ENCODE measurements at places on chromosomes 2 and 18. TPM values are rescaled to one million over a fixed set of nuclear protein-coding genes. Genes with fewer than 3 reads are reported as not detected.

Gene GPR39
- total RNA-seq: 0.50 TPM

Gene PELI1
- total RNA-seq: 65.1 TPM

DNA sequence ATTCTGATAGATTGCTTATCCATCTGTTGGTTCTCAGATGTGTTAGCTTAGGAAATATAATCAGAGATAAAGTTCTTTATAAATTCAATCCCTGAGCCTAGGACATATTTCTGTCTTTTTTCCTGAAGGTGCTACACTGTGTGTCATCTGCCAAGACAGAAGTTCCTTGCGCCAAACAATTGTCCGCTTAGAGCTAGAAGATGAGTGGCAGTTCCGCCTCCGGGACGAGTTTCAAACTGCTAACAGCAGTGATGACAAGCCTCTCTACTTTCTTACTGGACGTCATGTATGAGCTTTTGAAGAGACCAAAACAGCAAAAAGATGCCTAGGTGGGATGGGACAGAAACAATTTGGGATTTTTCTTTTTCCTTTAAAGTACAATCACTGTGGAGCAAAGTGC, 78.0 kb downstream of the ESCO1 start:
- H3K36me3 ChIP-seq: peaks cover 39% of the 10 kb centered on the region
- H3K4me1 ChIP-seq: no peaks in the 10 kb centered on the region
- DNase-seq: no peak
- no peak overlapping the region for H3K4me3 ChIP-seq

DNA sequence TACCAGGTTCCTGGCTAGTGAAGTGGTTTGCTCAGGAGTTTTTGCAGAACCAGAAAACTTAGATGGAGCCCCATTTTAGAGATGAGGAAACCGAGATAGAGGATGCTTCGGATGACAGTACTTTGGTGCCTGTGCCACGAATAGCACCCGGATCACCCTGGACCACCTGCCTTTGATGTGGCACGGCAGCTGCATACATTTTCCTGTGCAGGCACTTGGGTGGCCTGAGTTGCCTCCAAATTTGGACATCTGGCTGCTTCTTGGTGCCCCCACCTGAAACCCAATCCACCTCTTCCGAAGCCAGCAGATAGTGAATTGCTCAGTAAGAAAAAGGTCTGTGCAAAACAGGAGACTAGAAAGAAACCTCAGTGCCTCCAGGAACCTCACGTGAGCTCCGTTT, 140.6 kb upstream of the ID2 start:
- peak; percentile 14 for DNase-seq
- no peaks in the 10 kb centered on the region for H3K4me1 ChIP-seq
- no peaks in the 10 kb centered on the region for H3K36me3 ChIP-seq
- no peaks in the 10 kb centered on the region for H3K27me3 ChIP-seq
- H3K27ac ChIP-seq: no peak overlapping the region

GRCh38 chr2:240329116-240329665, 106.3 kb upstream of the GPC1 start:
- no peak for DNase-seq
- no peak overlapping the region for H3K27ac ChIP-seq
- H3K36me3 ChIP-seq: no peaks in the 10 kb centered on the region
- no peaks in the 10 kb centered on the region for H3K4me1 ChIP-seq
- no peaks in the 10 kb centered on the region for H3K27me3 ChIP-seq

DNA sequence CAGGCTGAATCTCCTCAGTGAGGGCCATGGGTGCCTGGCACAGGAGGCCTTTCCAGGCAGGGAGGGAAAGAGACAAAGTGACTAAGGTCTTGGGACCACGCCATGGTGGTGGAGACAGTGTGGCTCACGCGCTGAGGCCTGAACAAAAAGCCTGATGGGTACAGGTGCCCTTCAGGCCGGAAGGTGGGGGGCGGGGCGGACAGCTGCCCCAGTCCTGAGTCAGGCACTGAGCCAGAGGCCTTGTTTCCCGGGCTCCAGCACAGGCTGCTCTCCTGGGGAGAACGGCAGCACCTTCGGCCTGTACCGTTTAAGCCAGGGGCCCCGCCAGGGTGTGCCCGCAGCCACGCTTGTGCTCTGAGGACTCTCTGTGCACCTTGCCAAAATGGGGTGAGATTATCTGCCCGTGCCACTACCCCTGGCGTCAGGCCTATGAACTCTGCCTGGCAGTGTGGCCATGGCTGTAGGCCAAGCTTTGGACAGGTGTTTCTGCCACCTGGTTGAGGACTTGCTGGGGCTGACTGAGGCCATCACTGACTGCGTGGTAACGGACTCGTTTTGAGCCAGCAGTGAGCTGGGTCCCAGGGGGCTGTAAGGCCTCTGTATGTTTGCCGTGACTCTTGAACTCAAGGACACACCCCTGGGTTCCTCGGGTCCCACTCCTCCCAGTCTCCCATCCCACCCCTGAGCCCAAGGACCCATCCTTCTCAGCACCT, 31.7 kb upstream of the DNMT3A start:
- H3K36me3 ChIP-seq: peaks cover 2% of the 10 kb centered on the region
- no peaks in the 10 kb centered on the region for H3K4me1 ChIP-seq
- H3K4me3 ChIP-seq: no peak overlapping the region
- no peaks in the 10 kb centered on the region for H3K27me3 ChIP-seq

Data from H9 (cell line).